ENCODE measurements at places on chromosomes 2 and 18.
A peak's percentile ranks its signal among the peaks of the same experiment; 100 is the strongest.

- DNase-seq = no peak
Observed at GRCh38 chr2:239326831-239327535, 73.8 kb downstream of the HDAC4 start.

- DNase-seq = no peak
Observed at GRCh38 chr2:9803023-9803805, 40.1 kb upstream of the TAF1B start.

DNA sequence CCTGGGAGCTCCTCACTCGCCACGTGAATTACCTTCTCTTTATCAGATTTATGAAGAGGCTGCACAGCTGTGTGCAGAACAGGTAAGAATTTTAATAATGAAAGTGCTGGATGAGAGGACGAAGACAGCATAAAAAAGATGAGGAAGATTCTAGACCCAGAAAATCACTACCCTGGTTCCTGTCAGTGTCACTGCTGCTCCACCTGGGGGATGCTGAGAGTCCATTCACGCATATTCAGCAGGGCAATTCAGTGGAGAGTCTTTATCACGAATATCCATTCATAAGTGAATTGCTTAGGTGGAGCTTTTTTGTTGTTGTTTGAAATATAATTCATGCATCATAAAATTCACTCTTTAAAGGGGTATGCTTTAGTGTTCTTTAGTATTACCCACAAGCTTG is 52.0 kb downstream of the MRPL33 start:
- DNase-seq = no peak

- no peak for DNase-seq
Observed at GRCh38 chr2:11391942-11392266, 47.5 kb upstream of the ROCK2 start.

DNA sequence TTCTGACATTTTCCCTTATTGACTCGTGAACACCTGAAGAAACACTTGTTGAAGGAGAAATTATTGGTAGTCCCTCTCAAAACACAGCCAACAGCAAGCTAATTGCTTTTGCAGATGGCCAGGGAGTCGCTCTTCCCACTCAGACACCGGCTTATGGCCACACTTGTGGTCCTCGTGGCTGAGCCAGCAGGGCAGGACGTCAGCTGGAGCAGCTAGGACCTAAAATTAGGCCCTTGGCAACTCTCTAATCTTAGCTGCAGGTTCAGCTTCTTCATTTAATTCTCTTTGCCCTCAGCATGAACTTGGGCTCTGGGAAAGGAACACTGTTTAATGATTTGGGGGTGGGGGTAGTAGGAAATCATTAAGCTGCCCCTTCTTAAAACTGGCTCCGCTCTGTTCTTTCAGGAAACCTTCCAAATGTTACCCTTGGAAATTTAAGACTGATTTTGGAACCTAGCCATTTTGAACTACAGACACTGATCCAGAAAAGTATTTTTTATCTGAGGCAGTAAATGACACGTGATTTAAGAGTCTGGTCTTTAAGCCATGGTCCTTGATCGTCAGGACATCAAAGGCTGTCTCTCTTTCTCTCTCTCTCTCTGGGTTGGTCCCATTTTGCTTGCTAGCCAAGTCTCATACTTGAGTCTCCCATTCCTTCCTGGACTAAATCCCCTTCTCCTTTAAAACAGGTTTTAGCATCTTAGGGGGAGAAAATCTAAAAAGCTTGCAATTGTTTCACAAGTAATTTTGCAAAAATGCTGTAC is 77.5 kb downstream of the CDK15 start:
- no peak for DNase-seq

DNA sequence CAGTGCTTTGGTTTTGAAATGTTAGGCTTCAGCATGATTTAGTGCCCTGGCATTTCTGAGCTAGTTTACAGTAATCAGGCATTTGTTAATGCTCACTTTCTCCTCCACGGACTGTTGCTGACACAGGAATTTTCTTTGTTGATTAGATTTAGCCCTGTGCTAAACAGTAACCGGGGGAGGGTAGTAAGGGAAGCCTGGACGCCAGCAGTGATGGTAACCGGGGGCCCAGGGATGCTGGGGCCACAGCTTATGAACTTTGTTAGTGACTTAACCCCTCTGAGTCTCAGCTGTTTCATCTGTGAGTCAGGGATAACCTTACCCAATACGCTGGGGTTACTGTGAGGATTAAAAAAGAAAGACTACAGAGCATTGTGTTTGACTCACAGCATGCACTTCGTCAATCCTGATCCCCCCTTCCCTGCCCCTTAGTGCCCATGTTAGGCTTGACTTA is 33.5 kb downstream of the KLHL29 start:
- no peak for DNase-seq

- no peak for DNase-seq
Observed at GRCh38 chr2:38223256-38223655, 147.3 kb upstream of the CYP1B1 start.

GRCh38 chr2:40451918-40452605 is at the start of gene SLC8A1:
Gene SLC8A1, minus strand, starts transcription at chr2:40452090.
- no peak for DNase-seq

- DNase-seq = no peak
Observed at GRCh38 chr2:223475901-223476300, 126.3 kb downstream of the SCG2 start.

DNA sequence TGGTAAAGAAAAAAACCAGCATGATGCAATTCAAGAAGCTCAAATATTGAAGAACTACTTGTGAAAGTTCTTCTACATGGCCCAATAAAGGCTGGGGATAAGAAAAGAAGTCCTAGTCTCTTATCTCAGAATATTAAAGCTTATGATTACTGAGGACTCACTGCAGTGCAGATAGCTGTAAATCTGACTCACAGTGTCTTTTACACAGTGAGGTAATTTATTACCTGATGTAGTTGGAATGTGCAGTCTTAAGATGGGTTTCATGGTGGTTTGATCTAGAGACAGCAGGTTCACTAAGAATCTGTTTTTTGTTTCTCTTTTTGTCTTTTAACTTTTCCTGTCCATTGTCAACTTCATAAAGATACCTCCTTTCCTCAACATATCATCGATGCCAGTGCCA is 484.0 kb upstream of the MAP2 start:
- no peak for DNase-seq

- DNase-seq = no peak
Observed at GRCh38 chr18:2687390-2688001, 32.0 kb downstream of the SMCHD1 start.

- no peak for DNase-seq
Observed at GRCh38 chr2:237702441-237703391, 75.3 kb downstream of the LRRFIP1 start.

DNA sequence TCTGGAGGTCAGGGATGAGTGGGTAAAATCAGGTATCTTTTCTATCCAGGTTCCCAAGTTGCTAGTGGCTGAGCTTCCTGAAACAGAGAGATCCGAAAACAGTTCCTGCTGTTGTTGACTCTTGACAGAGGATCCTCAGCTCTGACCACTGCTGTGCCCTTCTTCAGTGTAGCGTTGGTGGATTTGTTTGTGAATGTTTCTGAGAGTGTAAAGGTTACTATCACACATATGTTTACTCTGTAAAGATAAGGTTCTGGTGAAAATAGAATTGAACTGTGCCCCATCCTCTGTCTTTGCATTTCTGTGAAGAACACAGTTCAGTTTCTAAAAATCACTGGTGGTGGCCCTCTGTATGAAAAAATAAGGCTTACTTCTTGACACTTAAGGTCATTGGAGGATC is 119.8 kb downstream of the LDLRAD4 start:
- DNase-seq = no peak

DNA sequence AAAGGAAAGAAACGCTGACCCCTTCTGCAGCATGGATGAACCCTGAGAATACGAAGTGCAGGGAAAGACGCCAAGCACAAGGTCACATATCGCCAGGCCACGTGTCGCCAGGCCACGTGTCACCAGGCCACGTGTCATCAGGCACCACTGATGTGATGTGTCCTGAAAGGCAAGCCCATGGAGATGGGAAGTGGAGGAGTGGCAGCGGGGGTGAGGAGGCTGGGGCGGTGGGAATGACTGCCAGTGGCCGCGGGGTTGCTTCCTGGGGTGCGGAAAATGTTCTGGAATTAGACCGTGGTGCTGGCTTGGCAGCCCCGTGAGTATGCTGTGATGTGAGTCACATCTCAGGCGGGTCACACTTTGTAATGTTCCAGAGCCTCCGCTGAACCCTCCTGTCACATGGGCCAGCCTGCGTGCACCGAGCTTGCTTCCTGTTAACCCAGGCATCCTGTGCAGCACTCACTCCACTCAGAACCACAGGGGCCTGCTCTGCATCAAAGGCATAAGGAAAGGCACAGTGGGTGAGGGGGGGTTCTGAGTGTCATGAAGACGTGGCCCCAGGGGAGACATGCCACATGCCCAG is 39.0 kb downstream of the SLC66A2 start:
- DNase-seq = no peak

- no peak for DNase-seq
Observed at GRCh38 chr2:51953931-51954330, 922.0 kb upstream of the NRXN1 start.

- DNase-seq = peak; percentile 65
Observed at GRCh38 chr2:10493634-10494281, 45.6 kb upstream of the ODC1 start.

- no peak for DNase-seq
Observed at GRCh38 chr2:208279236-208279635, 13.2 kb downstream of the PIKFYVE start.

Data from GM18507 (cell line).